ENCODE measurements at places on chromosomes 12 and 14.

- DNase-seq: no peak
Measured at GRCh38 chr14:100584056-100585031, 2.9 kb downstream of the BEGAIN start.

DNA sequence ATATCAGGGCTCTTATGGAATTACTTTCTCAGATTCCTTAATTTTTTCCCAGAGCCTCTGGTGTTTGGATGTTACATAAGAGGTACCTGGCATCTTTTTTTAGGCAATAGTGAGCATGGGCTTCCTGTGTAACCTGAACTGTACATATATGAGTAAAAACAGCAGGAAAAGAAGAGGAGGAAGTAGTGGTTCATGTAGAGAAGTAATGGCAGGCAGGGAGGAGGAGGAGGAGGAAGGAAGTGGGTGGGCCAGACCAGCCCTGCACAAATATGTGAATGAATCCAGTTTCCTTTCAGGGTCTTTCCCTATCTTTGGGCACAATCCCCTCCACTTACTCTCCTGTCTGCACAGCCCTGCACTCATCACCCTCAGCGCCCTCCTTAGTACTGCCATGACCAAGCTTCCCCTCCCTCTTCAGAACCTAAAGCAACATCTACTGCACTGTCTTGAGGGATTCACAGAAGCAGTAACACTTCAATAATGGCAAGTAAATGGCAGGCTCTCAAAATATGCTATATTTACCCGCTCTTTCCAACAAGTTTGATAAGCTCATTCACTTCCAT is 40.9 kb upstream of the GSG1 start:
- no peak for DNase-seq

DNA sequence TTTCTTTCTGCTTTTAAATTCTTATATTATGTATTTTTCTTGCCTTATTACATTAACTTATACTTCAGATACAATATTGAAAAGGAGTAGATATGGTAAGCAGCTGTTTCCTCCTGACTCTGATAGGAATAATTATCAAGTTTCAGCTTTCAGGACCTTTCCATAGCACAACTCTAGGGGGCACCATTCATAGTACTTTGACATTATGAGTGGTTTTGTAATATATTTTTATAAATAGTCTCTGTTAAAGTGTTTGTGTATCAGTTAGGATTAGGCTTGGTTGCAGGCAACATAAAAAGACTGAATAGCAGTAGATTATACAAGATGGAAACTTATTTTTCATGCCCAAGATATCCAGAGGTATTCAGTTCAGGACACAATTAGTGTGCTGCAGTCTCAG is 27.9 kb upstream of the PARP11 start:
- DNase-seq: no peak

DNA sequence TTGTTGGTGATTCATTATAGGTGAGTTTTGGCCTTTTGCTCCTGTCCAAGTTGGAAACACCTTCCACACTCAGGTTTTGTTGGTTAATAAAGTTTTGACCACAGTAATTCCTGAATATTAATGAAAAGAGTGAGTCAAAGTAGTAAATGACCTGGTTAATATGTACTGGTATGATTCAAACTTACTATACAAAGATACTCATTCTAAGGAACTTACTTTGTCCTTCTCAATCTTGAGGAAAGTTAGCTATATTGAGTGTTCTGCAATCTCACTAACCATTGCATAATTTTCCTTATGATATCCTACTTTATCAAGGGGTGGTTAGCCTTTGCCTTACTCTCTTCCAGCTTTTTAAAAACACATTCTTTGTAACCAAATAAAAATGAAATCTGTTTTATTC is 20.9 kb upstream of the HECTD1 start:
- DNase-seq: no peak

GRCh38 chr12:69068448-69068847 is 135.5 kb upstream of the CPM start:
- DNase-seq: no peak

- peak; percentile 16 for DNase-seq
Measured at GRCh38 chr14:62162998-62163589, 400.9 kb downstream of the SNAPC1 start.

DNA sequence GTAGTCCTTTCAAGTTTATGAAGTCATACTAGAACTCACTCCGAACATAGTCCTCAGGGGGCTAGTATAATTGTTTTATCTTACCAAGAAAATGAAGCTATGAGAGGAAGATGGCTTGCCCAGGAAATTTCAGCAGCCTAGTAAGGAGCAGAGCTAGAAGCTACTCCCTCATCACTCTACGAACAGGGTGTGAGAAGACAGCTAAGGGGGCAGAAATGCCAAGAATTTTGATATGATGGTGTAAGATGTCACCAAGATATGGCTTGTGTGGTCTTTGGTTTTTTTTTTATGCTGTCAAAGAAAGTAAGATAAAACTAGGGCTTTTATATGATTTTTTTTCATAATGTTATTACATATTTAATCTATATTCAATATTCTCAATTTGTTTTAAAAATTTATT is 47.6 kb downstream of the PRICKLE1 start:
- no peak for DNase-seq

- no peak for DNase-seq
Measured at GRCh38 chr14:92325835-92326234, 2.9 kb downstream of the SLC24A4 start.

GRCh38 chr12:3097186-3097804 is 20.1 kb downstream of the TSPAN9 start:
- no peak for DNase-seq

DNA sequence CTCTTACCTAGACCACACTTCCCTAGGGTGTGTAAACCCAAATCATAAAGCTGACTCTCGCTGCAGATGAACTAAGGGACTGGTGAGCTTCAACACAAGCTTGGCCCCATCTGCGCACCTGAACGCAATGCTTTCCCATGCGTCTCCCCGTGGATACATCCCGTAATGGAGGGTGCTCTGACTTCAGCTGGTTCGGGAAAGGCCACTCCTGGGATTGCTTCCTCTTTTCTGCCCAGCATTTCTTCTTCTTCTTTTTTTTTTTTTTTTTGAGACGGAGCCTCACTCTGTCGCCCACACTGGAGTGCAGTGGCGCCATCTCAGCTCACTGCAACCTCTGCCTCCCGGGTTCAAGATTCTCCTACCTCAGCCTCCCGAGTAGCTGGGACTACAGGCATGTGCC is 27.7 kb upstream of the ETFBKMT start:
- no peak for DNase-seq

GRCh38 chr14:79786522-79786921 is 424.8 kb downstream of the DIO2 start:
- no peak for DNase-seq

- DNase-seq: no peak
Measured at GRCh38 chr14:87971010-87971409, 22.0 kb downstream of the GALC start.

DNA sequence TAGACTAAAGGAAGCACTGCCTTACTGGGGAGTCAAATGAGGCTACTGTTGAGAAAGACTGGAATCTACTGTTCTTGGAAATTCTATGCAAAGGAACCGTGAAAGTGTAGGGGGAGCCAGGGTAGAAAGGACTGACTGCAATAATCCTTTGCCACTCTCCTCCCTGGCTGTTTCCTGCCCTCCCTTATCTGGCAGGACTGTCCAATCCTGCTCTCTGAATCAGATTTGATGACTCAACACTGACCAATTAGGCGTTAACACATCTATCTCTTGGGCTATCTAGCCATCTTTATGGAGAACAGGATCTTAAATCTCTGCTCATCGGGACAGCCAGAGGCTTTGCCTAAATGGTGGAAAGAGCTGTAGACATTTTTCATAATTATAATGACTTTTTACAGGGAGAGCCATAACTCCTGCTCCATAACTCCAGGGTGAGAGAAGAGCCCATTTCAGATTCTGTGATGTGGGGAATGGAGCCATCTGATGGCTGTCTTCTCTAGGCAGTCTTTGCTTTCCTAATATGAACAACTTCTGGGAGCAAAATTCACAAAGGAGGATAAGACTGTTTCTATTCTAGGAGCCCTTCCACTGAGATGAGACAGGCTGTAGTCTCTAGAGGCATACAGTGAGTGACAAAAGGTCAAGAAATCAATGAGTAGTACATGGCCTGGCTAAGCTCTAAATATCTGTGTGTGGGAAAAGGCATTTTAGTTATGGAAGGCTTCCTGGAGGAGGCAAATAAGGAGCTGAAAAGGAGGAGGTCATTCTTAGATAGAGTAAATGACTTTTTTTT is 68.9 kb upstream of the CISTR start:
- DNase-seq: no peak

GRCh38 chr12:9851927-9852326 is 17.2 kb downstream of the CLEC2B start:
- DNase-seq: no peak

DNA sequence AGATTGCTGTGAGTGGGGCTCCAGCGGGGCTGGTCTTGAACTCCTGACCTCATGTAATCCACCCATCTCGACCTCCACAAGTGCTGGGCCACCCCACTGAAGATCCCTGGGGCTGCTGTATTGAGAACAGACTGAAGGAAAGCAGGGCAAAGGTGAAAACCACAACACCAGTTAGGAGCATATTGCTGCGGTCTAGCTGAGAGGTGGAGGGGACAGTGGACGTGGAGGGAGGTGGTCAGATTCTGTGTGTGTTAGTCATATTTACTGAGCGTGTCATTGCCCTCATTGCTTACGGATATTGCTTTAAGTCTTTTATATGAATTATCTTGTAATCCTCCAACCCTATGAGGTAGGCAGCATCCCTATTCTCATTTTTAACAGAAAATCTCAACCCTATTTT is 69.0 kb upstream of the OVCH1 start:
- no peak for DNase-seq

GRCh38 chr14:67050896-67051295 is 138.3 kb upstream of the GARIN2 start:
- DNase-seq: no peak

GRCh38 chr12:122834104-122834920 is 945 bp upstream of the HIP1R start:
- DNase-seq: no peak

DNA sequence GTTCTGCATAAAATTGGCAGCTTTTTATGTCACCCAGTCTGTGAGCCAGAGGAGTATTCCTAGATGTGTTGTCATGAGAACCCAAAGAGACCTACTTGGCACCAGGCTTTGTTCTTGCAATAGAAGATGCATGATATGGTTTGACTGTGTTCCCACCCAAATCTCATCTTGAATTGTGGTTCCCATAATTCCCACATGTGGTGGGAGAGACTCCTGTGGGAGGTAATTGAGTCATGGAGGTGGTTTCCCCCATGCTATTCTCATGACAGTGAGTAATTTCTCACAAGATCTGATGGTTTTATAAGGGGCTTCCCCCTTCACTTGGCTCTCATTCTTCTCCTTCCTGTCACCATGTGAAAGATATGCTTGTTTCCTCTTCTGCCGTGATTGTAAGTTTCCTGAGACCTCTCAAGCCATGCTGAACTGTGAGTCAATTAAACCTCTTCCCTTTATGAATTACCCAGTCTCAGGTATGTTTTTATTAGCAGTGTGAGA is 572.0 kb upstream of the ATP2B1 start:
- no peak for DNase-seq

GRCh38 chr14:86707071-86707470 is 1177.1 kb downstream of the FLRT2 start:
- DNase-seq: no peak

- no peak for DNase-seq
Measured at GRCh38 chr12:123037791-123038190, 57.3 kb downstream of the ARL6IP4 start.

DNA sequence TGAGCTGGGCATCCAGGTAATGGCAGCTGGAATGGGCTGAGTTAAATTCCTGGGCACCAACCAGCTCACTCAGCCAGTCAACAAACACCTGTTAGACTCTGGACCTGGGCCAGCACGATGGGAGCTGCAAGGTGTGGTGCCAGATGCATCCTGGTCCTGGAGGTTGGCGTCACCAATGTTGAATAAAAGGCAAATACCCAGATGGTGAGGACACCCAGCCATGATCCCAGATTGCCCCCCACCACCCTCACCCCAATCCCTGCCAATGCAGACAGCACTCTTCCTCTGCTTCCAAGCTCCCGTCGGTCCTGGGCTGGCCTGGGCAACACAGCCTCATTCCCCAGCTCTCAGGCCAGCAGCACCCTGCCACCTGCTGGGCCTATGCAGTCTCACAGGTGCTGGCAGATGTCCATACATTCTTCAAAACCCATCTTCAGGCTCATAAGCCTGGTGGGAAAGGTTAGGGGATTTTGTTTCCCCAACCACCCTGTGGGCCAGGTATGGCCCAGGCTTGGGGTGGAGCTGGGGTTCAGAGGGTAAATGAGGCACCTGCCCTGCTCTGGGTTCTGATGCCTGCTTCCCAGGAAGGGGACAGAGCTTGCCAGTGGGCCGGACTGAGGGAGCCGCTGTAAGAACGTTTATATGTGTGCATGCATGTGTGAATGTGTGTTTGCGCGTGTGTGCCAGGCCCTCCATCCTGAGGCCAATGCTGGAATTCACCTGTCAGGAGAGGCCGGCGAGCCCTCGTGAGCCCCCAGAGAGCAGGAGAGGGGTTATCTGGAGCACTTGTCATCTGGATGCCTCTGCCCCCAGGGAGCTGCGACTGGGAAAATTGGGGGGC is 58.0 kb downstream of the LGMN start:
- DNase-seq: no peak

- DNase-seq: no peak
Measured at GRCh38 chr14:51360592-51360991, 120.5 kb downstream of the TMX1 start.

DNA sequence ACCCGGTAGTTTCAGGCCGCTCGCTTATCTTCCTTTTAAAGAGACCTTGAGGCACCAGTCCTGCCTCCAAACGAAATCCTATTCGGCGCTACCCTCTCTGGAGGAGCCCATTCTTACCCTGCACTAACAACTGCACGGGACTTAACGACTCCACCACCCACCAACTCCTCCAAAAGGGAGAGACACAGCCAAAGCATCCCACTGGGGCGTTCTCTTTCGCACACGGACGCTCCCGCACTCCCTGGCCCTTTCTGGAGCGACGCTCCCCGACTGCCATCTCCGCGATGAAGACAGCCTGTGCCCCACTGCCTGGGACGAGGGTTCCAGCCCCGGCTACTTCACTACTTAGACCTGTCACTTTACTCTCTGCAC is 650 bp downstream of the GALC start:
- no peak for DNase-seq

DNA sequence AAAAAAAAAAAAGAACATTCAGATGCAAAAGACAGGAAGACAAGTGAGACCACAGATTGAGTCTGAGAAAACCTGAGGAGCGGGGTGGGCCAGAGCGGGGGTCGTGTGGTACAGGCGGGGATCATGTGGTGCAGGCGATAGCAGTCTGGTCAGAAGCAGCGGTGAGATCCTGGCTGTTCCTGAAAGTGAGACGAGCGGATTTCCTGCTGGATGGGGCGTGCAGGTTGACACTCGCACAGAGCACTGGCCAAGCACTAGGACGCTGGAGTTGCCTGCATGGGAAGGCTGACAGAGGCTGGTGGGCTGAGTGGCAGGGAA is 35.7 kb downstream of the CDC42BPB start:
- DNase-seq: no peak

GRCh38 chr14:23145794-23146350 is 26.8 kb upstream of the CEBPE start:
- no peak for DNase-seq

GRCh38 chr12:108734200-108734906 is 3.0 kb upstream of the CORO1C start:
- peak; percentile 56 for DNase-seq

GRCh38 chr12:3646561-3647241 is 106.2 kb downstream of the CRACR2A start:
- no peak for DNase-seq

Data from muscle of back (tissue), 13 donors.